ENCODE measurements at places on chromosomes 2 and 18.
A peak's percentile ranks its signal among the peaks of the same experiment; 100 is the strongest.

- DNase-seq = peak; percentile 11
These were observed 84.5 kb downstream of the AFF3 start for GRCh38 chr2:100057901-100058261.

GRCh38 chr18:54359233-54359632 lies 1.5 kb downstream of the C18orf54 start:
- peak; percentile 24 for DNase-seq

GRCh38 chr2:241354668-241355658 lies 1.1 kb upstream of the FARP2 start:
- peak; percentile 79 for DNase-seq

- DNase-seq = no peak
These were observed 1012.6 kb downstream of the BCL11A start for GRCh38 chr2:59540864-59541263.

DNA sequence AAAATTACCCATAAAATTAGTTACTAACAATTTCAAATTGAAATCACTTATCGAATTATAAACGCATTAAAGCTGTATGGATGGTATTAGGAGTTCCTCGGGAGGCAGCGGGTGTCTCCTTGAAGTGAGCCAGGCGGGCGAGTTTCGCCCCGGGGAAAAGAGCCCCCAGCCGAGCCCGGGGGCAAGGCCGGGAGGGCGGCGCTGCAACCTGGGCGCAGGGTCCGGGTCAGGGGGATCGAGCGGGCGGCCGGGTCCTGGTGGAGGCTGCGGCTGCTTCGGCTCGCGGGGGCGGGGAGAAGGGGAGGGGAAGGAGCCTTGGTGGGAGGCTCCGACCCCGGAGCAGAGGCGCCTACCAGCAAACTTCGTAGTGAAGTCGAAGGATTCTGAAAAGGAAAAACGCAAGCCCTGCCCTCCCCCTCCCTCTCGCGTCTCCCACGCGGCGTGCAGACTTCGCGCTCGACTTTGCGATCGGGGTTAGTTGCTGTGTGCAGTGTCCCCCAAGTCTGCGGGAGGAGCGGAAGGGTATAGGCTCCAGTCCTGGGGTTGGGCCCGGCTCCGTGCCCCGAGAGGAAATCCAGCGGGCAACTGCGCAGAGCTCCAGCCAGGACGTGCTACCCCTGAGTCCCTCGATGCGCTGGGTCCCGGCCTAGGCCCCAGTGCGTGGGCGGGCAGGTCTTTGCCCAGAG lies 140.8 kb downstream of the MEIS1 start:
- DNase-seq = no peak

GRCh38 chr18:57148263-57148662 lies 1.4 kb downstream of the BOD1L2 start:
- no peak for DNase-seq

GRCh38 chr2:127913808-127914457 lies 28.2 kb upstream of the AMMECR1L start:
- peak; percentile 21 for DNase-seq

DNA sequence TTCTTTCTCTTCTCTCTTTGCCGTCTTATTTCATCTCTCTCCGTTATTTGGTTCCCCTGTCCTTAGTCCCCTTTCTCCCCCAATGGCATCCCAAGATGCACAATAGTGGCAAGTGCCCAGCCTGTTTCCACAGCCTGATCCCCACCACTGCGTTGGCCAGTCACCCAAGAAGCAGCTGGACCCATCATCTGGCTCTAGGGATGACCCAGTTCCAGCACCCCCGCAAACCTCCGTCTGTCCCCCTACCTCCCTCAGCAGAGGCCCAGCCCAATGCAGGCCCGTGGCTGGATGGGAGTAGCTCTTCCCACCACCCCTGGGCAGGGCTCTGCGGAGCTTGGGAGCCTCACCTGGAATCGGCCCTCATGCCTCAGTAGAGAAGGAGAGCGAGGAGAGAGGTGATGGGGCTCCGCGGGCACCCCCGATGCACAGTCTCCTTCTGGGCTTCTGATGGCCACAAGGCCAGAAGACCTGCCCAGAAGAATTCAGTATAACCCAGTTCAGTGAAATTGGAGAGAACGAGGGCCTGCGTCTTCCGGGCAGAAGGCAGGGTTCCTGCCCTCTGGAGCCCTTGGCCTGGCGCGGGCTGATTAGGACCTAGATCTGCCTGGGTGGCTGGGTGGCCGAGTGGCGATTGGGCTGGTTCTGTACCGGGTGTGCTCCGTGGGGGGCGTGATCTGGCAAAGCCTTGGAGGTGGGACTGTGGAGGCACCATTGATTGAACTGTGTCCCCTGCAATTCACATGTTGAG lies 50.9 kb downstream of the RRM2 start:
- DNase-seq = no peak

DNA sequence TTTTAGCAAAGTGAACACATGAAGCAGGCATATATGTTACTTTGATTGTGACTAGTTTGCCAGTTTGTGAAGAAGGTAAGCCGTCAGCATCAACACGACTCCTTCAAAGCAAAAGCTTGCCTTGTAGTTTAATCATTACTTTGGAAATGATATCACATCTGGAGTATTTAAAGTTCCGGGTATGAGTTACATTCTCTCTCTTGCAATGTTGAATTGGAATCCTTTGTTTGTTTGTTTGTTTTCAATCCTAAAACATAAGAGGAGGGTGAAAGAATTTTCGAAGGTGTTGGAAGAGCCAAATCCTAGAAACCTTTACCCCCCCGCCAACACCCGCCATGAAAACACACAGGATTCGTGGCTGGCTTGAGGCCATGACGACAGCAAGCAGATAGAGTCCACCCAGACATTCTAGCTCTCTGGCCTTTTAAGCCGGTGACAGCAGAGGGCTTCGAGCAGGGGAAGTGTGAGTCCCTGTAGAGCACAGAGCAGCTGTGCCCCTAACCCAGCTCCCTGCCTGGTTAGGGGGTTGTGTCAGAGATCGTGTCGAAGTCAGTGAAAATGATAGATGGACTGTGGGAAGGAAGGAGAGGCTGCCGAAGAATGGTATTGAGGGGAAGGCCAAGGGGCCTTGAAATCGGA lies 103.8 kb upstream of the SMIM21 start:
- peak; percentile 6 for DNase-seq

GRCh38 chr2:165868211-165868610 lies 74.2 kb upstream of the GALNT3 start:
- peak; percentile 53 for DNase-seq

DNA sequence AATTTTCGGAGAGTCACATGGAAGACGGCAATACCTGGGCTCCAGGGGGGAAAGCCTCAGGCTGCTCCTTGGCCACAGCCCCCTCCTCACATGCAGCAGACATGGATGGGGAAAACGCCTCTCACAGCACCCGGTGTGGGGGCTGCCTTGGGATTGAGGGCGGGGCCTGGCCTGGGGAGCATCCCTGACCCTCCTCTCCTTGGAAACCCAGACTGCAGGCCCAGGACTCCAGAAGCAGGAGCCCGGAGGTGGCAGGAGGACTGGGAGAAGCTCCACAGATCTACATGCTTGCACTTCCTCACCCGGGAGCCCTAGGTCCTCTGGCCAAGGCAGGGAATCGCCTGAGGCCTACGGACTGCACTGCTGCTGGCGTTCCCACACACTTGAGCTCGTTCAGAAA lies 12.1 kb upstream of the HES6 start:
- DNase-seq = no peak

- DNase-seq = no peak
These were observed 234.3 kb downstream of the AGAP1 start for GRCh38 chr2:235727891-235728799.

- DNase-seq = no peak
These were observed 93.6 kb downstream of the EPHA4 start for GRCh38 chr2:221478485-221478863.

- peak; percentile 92 for DNase-seq
These were observed 16.1 kb upstream of the CREB1 start for GRCh38 chr2:207513551-207514257.

GRCh38 chr2:222050981-222051380 lies 247.8 kb downstream of the PAX3 start:
- no peak for DNase-seq

DNA sequence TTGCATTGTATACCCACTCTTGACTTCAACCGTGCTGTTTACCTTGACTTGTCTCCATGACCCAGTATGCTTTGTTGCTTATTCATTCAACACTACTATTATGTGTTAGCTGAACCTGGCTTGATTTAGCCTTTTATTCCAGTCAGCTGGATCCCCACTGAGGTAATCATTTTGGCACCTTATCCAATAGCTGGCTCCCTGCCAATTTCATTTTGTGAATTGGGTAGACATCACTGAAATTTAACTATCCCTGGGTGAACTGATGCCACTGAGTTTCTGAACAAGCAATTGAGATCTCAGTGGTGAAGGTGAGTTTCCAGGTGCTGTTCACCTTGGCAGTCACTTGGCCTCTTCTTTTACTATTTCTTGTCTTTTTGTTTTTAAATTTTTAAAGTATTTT lies 584.3 kb downstream of the ADCYAP1 start:
- DNase-seq = no peak

DNA sequence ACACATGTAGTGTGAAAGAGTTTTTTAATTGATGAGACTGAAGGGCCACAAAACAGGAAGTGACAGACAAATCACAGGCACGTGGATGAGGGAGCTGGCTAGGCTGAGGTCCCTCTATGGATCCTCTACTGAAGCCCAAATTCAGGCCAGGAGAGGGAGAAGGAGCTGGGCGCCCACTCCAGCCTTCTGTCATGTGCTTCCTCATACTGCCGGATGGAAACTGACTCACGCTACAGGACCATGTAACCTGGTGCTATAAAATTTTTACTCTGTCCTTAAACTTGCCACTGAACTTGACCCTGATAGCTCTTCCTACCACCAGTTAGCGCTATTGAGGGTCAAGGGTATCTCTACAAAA lies 31.3 kb downstream of the PSTPIP2 start:
- DNase-seq = no peak

- peak; percentile 32 for DNase-seq
These were observed 537 bp downstream of the AGFG1 start for GRCh38 chr2:227472265-227473121.

DNA sequence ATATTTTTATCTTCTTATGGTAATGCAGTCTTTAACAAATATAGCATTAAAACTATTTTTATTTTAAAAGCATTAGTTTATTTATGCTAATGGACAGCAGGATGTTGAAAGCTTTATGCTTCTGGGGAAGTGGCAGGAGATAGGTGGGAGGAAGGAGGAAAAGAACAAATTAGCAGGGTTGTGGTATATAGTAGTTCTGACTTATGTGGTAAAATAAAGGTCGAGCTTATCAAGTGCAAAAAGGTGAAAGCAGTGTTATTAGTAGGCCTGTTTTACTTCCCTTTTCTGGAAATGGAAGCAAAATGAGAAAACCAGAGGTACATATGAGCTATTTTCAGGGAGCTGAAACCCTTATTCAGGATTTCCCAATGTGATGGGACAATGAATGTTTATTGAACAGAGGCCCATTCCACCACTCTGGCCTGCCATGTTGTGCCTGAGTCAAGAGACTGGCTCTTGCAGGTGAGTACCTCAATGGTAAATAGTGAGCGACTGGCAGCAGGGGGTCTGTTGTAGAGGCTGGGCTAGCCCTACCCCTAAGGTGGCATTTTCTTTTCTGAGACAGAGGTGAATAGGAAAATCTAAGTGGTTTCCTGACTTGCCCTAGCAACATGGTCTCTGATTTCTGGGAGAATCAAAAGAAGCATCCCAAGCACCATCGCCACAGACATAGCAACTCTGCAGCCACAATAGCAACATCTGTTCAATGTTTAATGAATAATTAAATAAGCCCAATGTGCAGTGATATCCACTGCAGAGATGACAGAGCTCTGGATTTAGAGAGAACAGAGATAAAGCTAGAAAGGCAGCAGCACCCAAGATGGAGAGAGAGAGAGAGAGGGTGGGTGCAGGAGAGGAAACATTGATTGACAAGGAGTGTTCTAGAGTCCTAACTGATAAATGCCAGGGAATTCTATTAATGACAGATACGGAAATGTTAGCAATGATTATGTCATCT lies 119.7 kb downstream of the UPP2 start:
- DNase-seq = no peak

DNA sequence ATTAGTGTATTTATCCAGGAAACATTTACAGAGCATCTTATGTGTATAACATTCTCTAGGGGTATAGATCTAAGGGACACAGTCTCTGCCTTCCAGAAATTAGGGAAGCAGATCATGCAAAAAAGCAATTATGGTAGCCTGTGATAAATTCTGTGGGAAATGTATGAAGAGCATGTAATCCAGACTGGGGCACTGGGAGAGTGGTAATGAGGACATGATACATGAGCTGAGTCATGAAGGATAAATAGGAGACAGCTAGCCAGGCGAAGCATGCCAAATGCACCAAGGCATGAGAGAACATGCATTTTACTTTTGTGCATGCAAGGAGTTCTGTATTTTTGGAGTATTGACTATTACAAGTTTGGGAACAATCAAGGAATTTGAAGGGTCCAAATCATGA lies 8.9 kb upstream of the RPRM start:
- no peak for DNase-seq

- peak; percentile 84 for DNase-seq
These were observed 2.3 kb upstream of the ALKAL2 start for GRCh38 chr2:290090-290722.

- peak; percentile 64 for DNase-seq
These were observed 10.9 kb downstream of the ANKRD23 start for GRCh38 chr2:96832754-96833507.

GRCh38 chr2:159051661-159052060 lies 83.2 kb downstream of the TANC1 start:
- no peak for DNase-seq

DNA sequence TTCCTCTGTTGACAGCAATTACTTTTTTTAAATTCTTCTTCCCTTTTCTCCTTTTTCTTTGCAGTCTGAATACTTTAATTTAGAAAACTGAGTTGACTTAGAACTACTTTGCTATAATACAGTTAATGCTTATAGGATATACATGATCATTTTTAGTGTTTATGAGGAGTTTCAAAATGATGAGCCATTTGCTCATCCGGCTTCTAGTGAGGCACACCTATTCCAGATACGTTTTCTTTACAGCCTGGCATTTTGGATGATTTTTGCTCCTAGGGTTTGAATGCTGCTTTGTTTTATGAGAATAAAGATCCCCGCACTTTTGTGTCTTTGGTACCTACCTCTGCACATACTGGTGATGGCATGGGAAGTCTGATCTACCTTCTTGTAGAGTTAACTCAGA lies 52.8 kb downstream of the EIF5B start:
- DNase-seq = no peak

GRCh38 chr2:231397011-231397927 lies 1.8 kb downstream of the B3GNT7 start:
- DNase-seq = no peak

DNA sequence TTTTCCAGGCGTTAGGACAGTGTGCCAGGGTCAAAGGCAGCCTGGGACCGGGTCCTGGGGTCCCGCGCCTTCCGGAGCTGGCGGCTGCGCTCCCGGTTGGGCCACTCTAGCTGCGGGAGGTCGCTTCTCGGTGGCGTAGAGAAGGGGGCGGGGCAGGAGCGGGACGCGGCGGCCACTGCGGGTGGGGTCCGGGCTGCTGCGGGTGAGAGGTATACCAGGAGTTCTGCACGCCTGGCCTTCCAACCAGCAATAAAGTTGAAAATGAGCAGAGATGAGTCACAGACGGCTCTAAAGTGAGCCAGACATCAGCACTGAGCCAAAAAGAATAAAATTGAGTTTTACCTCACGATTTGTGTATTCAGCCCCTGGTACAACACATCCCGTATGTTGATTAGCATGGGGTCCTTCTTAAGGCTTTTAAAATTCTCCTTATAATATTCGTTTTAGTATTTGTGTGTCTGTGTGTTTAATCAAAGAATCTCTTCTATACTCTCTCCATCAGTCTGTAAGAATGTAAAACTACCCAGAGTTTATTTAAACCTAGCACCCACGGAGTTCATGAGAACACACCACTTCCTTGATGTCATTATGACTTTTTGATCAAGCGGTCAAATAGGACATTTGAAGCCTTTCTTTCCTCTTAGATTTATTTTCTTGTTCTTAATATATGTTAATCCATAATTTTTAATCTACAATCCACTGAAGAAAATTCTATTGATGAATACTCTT lies at the start of gene C1GALT1C1L:
TSS of gene C1GALT1C1L (minus strand) at position 108 of the 729 bp plus-strand sequence. CDS start at position 1, 107 bp downstream.
- DNase-seq = peak; percentile 64

GRCh38 chr2:15652801-15653200 lies 61.1 kb downstream of the DDX1 start:
- no peak for DNase-seq

Data from cardiac fibroblast (primary cell).